ENCODE measurements at places on chromosomes 13 and 19.

- no peak for DNase-seq
These were observed 6.9 kb downstream of the SYDE1 start for GRCh38 chr19:15114153-15114540.

- no peak for DNase-seq
These were observed 269.1 kb downstream of the NDFIP2 start for GRCh38 chr13:79749984-79750551.

GRCh38 chr19:13132471-13133180 is 14.6 kb downstream of the NACC1 start:
- DNase-seq = no peak

DNA sequence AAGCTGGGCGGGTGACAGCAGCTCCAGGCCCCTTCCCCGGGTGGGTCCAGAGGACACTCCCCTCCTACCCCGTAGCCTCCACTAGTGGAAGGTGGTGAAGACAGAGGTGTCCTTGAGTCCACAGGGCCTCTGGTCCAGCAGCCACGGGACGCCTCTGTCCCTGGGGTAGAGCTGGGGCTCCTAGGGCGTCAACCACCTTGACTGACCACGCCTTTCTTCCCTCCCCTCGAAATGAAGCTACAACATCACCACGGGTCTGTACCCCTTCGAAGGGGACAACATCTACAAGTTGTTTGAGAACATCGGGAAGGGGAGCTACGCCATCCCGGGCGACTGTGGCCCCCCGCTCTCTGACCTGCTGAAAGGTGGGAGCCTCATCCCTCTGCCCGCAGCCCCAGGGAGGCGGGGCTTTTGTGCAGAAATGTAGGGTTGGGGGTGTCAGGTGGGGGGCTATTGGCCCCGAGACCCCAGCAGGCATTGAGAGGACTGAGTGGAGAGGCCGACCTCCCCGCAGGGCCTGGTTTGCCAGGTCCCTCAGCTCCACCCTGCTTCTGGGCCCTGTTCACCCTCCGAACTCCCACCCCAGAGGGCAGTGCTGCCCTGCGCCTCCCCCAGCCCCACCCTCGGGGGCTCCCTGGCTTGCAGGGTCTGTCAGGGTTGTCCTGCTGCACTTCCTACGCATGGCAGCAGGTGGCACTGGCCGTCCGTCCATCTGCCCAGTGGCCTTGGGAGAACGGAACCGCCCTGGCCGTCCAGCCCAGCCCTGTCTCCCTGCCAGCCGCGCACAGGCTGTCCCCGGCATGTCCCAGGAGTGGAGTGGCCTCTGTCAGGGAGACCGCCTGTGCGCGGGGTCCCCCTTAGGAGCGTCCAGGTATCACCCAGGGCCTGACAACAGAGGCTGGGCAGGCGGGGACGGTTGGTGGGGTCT is 15.7 kb downstream of the STK11 start:
- DNase-seq = no peak

GRCh38 chr19:28481674-28482073 is 731.3 kb downstream of the UQCRFS1 start:
- no peak for DNase-seq

GRCh38 chr19:38035515-38036495 is 128.8 kb downstream of the SIPA1L3 start:
- DNase-seq = no peak

DNA sequence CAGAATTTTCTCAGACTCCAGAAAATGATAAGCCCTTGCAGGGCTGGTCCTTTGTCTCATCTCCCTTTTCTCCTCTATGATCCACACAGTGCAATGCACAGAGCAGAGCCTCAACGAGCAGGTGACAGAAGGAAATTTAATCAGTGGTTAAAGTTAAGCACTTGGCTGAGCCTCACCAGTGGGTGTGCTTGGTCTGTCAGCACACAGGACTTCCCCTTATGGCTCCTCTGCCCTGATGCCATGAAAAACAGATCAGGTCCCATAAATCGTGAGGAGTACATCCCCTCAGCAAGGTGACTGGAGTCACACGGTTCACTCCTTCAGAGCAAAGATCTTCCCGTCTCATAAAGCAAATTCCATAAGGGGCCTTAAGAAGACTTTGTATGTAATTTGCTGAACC is 818.2 kb downstream of the UQCRFS1 start:
- no peak for DNase-seq

DNA sequence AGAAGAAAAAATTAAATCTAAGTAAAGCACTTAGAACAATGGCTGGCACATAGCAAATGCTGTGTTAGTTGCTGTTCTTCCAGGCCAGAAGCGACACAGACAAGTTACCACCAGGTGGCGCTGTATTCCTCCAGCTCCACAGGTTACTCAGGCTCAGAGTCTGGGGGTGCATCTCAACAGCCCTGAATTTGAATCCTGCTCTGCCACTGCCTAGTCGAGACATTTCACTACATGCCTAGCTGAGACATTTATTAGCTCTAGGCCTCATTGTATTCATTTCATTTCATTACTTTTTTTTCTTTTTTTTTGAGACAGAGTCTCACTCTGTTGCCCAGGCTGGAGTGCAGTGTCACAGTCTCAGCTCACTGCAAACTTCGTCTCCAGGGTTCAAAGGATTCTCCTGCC is 16.4 kb upstream of the CYP2B6 start:
- no peak for DNase-seq

- DNase-seq = no peak
These were observed 44.1 kb downstream of the RFC3 start for GRCh38 chr13:33862016-33862415.

DNA sequence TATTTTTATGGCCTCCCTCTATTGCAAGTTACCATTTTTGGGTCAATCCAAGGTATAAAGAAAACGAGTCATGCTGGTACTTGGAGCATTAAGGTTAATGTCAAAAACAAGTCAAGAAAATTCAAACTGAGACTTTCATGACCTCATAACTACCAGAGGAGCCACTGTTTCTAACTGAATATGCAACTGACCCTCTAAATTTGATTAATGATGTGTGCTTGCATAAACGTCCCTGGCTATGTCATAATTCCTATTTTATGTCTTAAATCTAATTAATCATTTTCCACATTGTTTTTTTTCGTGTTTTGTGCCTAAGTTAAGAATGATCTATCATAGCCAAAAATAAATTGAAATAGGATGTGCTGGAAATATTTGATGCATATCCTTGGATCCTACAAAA is 396.7 kb upstream of the GPC6 start:
- DNase-seq = no peak

GRCh38 chr13:111467111-111467890 is 146.9 kb downstream of the TEX29 start:
- DNase-seq = no peak

DNA sequence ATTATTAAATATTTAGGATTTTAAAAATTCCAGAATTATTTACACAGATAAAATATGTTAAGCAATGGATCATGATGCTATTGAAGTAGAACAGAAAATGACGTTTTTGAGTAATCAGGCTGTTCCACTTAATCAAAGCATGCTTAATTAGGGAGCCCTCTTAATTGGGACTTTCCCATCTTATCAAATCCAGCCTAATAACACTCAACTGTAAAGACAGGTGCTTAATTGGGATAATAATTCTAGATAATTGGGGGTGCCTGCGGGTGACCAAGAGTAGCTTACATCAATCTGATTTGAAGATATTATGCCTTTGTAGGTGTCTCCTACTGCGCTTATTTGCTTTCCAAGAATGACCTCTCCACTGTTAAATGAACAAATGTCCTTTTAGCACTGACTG is 742.2 kb upstream of the SLITRK6 start:
- peak; percentile 26 for DNase-seq

- no peak for DNase-seq
These were observed 95.6 kb upstream of the HTR2A start for GRCh38 chr13:46992383-46992952.

- no peak for DNase-seq
These were observed 72.7 kb downstream of the ERICH6B start for GRCh38 chr13:45542878-45543277.

GRCh38 chr19:31127134-31127967 is 221.9 kb downstream of the TSHZ3 start:
- DNase-seq = no peak

- DNase-seq = no peak
These were observed at the start of gene ZNF729 for GRCh38 chr19:22286151-22286810. Gene ZNF729 (plus strand): TSS chr19:22286441. CDS start chr19:22286526, 85 bp downstream.

DNA sequence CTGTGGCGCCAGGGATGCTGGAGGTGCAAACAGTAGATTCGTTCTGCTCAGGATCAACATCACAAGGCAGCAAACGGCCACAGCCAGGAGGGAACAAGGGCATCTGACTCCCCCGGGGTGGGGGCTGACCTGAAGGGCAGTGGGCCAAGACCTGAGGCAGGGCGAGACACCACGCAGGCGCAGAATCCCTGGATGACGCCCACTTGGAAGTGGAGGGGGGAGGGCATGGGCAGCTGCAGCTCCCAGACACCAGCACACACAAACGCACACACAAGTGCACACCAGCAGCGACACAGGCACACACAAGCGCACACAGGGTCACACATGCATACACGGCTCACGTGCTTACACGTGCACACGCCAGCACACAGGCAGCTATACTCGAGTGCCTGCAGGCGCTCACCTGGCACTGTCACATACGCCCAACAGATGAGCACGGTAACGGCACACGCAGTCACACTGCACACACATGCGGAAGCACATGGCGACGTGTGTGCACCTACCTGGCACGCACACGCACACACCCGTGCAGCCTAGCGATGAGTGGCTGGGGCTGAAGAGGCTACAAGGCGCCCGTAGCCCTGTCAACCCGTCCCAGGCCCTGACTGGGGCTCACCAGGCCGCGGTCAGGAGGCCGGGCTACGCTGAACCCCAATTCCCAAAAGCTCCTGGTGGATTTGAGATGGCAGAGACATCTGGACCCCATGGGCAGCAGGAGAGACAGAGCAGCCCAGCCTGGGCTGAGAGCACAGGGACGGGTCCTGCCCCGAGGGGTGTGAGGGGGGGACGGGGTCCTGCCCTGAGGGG is 5.5 kb downstream of the C2CD4C start:
- peak; percentile 51 for DNase-seq

- DNase-seq = no peak
These were observed 29.5 kb downstream of the TMEM255B start for GRCh38 chr13:113788413-113789135.

DNA sequence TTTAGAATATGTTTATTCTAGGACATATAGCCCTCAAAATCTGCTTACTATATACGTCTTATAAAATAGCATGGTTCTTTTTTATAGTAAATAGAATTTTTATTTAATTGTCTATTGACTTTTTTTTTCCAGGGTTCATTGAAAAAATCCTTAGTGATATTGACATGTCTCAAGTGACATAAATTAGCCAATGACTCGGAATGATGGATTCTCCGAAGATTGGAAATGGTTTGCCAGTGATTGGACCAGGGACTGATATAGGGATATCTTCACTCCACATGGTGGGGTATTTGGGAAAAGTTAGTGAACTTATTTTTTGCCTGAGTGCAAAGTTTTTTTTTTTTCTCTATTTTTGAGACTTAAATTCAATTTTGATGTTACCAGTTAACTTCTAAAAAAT is 3.2 kb downstream of the USPL1 start:
- no peak for DNase-seq

- DNase-seq = no peak
These were observed 1.3 kb upstream of the SPIB start for GRCh38 chr19:50417111-50418081.

DNA sequence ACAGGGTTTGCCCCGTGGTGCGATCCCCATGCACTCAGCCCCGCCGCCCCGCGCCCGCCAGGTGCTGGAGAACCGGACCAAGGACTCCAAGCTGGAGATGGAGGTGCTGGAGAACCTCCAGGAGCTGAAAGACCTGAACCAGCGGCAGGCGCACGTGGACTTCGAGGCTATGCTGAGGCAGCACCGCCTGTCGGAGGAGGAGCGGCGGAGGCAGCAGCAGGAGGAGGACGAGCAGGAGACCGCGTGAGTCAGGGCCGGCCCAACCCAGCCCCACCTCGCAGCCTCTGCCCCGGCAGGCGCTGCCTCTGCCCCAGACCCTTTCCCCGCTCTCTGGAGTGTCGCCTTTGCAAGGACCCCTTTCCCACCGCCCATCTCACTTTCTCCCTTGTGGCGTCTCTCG is 11.3 kb downstream of the YJU2 start:
- DNase-seq = no peak

DNA sequence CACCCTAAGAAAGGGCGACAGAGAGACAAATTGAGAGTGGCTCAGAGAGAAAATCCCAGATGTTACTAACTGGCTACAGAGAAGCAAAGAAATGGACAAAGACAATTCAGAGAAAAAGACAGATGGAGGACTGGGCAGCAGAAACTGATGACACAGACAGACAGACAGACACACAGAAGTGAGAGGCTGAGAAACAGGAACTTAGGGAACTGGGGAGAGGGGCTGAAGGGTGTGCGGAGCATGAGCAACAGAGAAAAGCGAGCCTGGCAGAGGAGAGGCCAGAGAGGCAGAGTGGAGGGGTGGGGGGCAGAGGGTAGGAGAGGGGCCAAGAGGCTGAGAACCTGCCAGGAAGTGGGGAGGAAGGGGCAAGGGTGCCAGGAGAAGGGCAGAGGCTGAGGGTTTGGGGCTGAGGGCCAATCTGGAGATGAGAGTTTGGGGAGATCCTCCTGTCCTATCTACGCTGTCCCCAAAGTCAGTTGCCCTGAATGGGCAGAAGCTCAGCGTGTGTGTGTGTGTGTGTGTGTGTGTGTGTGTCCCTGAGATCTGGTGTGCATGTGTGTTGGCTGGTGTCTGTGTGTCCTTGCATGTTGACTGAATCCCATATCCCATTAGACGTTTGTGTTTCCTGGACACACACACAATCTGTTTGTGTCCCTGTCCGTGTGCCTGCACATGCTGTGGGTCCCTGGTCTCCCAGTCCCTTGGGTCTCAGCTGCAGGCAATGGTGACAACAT is 5.6 kb upstream of the ERFL start:
- no peak for DNase-seq

- no peak for DNase-seq
These were observed 85.4 kb upstream of the TM9SF2 start for GRCh38 chr13:99415851-99416331.

DNA sequence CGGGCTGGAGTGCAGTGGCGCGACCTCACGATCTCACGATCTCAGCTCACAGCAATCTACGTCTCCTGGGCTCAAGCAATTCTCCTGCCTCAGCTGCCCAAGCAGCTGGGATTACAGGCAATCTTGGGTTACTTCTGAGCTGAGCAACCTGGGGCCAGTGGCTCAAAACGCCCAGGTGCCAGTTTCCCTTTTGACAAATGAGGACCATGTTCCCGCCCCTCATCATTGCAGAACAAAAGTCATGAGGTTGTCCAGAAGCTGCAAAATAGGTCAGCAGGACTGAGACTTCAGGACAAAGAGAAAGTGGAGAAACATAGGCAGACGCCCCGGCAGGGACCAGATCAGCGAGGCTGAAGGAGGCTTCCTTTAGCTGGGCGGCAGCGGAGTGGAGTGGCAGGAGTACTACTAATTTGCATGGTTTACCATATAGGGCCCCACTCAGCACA is 3.3 kb upstream of the ADGRE5 start:
- DNase-seq = no peak

- DNase-seq = no peak
These were observed 158.7 kb upstream of the GPR12 start for GRCh38 chr13:26919311-26919710.
